ENCODE measurements at places on chromosomes 4 and X.
A peak's percentile ranks its signal among the peaks of the same experiment; 100 is the strongest.

GRCh38 chrX:111006116-111006515 is 89.9 kb upstream of the PAK3 start:
- peak; percentile 9 for DNase-seq

DNA sequence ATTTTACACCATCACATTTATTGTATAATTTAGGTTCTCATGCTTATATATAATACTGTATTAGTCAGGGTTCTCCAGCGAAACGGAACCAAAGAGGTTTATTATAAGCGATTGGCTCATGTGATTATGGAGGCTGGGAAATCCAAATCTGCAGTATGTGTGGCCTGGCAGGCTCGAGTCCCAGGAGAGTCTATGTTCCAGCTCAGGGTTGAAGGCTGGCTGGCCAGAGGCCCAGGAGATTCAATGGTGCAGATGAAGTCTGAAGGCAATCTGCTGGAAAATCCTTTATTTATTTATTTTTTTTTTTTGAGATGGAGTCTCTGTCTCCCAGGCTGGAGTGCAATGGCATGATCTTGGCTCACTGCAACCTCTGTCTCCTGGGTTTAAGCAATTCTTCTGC is 63.0 kb upstream of the WDFY3 start:
- no peak for DNase-seq

- DNase-seq: peak; percentile 61
These were observed 28.1 kb upstream of the MAN2B2 start for GRCh38 chr4:6546681-6547447.

- no peak for DNase-seq
These were observed 17.9 kb downstream of the SMARCA5 start for GRCh38 chr4:143531380-143531779.

DNA sequence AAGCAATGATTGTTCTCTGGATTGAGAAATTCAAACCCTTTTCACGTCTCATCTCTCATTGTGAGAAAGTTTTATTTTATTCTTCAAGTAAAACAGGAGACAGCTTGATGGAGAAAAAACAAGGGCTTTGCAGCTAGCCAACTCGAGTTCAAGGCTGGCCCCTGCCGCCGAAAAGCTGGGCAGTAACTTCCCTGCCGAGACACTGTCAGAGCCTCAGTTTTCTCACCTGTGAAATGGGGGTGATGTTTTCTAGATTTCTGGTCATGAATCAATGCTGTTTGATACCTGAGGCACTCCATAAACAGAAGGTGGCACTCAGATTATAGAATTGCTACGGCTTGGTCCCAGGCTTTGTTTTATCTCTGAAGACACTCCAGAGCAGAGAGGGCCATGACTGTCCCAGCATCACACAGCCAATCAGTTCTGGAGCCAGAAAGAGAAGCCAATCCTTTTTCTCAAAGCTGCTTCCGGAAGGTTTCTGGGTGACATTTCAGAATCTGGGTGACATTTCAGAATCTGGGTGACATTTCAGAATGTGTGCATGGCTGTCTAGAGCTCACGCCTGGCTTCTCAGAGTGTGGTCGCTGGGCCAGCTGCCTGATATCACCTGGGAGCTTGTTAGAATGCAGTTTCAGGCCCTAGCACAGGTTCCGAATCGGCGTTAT is 33.2 kb downstream of the HMX1 start:
- no peak for DNase-seq

DNA sequence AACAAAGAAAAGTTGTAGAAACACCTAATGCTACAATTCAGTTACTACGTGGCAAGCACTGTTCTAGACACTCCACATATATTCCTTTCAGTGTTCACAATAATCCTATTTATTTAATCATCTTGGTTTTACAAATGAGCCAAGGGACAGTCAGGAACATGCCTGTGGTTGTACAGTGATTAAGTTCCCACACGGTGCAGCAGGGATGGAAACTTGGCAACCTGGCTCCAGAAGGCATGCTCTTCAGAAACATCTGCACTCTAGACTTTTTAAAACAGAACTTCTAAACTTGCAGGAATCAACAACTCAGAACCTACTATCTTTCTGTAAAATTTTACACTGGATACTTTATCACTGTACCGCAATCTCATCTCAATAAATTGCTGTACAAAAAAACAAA is 32.1 kb downstream of the TAPT1 start:
- DNase-seq: peak; percentile 78

- DNase-seq: no peak
These were observed 182.1 kb upstream of the SMIM31 start for GRCh38 chr4:164571593-164572390.

DNA sequence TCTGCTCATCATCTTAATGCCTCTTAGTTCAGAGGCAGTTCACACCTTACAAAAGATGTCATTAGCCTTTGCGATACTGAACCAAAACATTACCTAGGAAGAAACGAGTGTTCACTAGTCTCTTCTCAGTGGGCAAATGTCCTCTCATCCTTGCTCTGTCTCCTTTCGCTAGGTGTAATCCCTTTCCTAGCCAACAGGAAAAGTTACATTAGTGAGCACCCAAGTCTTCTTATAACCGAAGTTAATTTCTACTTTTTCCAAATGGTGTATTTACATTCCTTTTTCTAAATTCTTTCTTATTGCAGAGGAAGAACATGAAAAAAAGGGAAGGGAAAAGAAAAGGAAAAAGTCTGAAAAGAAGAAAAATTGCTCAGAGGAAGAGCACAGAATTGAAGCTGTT is 46.9 kb downstream of the SMIM31 start:
- no peak for DNase-seq

DNA sequence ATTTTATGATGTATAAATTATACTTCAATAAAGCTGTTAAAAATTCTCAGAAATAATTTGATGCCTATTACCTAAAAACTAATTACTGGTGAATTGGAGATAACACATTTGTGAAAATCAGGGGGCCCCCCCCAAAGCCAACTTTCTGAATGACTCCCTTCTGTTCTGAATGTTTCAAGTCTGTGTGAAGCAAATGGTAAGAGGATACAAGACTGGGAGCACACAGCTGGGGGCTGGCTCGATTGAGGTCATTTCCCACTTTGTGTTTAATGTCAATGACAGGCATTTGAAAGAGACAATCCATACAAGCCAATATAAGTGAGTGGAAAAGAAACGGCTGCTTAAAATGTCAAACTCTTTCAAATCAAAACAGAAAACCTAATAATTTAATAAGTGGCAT is 155.8 kb downstream of the SH2D1A start:
- DNase-seq: no peak

DNA sequence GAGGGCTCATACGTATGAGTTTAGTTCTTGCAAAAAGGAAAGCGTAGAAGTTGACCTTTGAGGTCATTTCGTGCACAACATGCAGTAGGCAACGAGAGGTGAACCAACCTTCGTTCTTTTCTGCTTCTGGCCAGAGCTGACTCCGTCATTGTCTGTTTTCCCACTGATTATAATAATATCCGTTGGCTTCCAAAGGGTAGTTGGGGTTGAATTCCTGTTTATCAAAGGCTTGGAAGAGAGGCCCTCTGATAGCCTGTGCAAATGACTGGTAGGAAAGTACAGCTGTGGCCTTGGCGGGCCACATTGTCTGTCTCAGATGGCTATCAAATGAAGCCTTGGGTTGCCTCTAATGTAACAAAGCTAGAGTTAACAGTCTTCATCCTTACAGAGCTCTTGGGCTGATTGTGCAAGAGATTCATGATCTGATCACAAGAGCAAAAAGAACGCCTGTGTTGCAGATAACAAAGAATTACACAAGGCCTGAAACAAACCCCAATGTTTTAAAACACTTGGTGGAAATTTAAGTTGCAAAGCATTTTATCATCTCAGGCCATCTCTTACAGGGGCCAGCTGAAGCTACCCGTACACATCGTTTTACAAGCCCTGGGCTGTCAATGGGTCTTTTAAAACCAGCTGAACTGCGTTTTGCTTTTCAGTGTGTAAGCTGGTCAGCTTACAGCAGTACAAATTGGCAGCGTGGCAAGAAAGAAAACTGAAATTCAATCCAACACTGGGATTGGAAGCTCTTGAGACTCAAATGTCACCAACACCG is 46.1 kb upstream of the FAM9C start:
- DNase-seq: no peak

- no peak for DNase-seq
These were observed 113.3 kb downstream of the PPP1R2C start for GRCh38 chrX:42664680-42665079.

- no peak for DNase-seq
These were observed 24.4 kb upstream of the RP2 start for GRCh38 chrX:46812445-46812844.

GRCh38 chr4:8199594-8200301 is 658 bp downstream of the SH3TC1 start:
- DNase-seq: no peak

DNA sequence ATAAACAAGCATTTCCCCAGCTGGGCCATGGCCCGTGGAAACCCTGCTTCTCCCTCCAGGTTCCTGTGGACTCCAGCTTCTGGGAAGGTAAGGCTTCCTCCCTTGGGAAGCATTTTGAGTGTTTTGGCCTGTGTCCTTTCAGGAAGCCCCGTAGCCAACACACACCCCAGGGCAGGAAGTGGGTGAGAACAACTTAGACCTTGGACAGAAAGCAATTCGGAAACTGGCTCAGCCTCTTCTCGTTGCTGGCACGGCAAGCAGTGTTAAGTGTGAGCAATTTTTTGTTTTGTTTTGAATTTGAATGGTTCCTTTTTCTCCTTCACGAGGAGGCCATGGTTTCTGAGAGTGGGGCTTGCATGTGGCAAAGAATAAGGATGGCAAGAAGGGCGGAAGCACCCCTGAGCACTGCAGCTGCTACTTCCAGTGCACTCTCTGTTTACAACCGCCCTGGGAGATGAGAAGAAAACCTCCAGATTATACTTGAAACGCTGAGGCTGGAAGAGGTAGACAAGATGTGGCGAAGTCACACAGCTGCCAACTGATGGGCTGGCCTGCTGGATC is 14.1 kb upstream of the CYTL1 start:
- DNase-seq: peak; percentile 65

GRCh38 chr4:23934223-23934622 is 44.4 kb upstream of the PPARGC1A start:
- DNase-seq: no peak

- DNase-seq: no peak
These were observed 994.1 kb downstream of the PCDH7 start for GRCh38 chr4:31714238-31714637.

- DNase-seq: no peak
These were observed 115.7 kb downstream of the RCHY1 start for GRCh38 chr4:75398501-75398900.

- DNase-seq: no peak
These were observed 81.5 kb downstream of the SORCS2 start for GRCh38 chr4:7273738-7274297.

GRCh38 chr4:15198070-15198727 is 195.9 kb downstream of the CPEB2 start:
- no peak for DNase-seq

DNA sequence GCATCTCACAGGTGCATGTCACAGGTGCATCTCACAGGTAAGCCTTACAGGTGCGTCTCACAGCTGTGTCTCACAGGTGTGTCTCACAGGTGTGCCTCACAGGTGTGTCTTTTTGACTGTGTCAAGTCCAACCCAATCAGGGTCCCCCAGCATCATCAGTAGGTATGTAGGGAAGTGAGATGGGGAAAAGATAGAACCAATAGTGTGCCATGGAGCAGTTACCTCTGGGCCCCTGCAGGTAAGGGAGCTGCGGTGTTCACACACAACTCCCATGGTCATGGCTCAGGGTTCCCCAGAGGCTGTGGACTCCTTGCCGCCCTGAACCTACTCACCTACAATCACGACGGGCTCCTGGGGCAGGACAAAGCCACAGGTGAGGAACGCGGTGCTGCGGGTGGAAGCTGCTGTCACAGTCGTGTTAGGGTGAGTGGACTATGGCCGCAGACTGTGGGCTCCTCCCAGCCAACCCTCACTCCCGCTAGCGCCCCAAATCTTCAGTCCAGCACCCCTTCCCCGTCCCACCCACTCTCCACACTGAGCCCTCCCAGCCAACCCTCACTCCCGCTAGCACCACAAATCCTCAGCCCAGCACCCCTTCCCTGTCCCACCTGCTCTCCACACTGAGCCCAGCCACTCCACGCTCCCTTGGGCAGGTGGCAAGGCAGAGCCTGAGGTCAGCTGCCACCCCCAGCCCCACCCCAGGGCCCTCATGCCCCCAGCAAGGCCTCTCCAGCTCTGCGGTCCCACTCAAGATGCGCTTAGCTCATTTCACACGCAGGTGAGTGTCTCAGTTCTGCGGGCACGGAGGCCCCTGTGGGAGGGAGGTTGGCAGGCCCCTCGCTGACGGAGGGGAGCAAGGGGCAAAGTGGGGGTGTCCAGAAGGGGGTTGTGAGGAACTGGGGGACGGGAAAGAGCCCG is 2.1 kb upstream of the PDE6B start:
- no peak for DNase-seq

DNA sequence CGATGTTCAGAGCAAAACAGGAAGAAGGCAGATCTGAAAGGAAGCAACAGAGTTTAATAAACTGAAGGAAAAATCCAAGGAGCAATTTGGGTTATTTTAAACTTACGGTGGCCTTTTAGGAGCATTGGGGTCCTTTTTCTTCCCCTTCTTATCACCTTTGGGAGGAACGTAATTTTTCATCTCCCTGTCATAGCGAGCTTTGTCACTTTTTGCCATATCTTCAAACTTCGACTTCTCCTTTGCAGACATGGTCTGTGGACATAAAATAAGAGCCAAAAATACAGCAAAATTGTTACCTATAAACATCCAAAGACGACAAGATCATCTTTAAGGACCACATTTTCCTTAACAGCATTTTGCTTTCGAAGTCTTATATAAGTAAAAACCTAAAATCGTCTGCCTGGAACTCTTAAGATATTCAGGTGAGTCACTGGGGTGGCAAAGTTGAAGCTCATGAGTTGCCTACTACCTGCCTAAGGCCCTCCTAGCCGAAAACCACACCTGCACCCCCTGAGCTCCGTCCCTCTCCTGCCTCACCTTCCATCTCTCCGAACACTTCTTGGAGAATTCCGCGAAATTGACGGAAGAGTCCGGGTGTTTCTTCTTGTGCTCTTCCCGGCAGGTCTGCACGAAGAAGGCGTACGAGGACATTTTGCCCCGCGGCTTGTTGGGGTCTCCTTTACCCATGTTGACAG is 1.0 kb downstream of the HMGB2 start:
- DNase-seq: no peak

DNA sequence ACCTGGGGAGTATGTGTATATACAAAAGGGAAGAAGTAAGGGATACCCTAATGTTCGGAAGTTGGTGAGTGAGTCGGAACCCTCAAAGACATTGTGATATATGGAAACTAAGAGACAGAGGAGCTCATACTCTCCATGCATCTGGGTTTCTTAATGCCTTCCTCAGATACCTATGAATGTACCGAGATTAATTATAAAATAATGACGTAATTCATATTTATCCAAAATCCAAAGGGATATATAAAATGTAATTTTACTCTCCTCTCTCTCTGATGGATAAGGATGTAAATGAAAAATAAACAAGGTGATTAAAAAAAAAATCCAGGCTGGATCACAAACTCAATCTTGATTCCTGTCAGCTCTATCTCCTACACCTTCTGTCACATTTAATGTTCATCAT is 275.9 kb upstream of the FAM241A start:
- no peak for DNase-seq

- DNase-seq: no peak
These were observed 15.9 kb upstream of the F11 start for GRCh38 chr4:186249785-186250754.
